ENCODE measurements at places on chromosomes 5 and 9. TPM values are rescaled to one million over a fixed set of nuclear protein-coding genes. Genes with fewer than 3 reads are reported as not detected.

DNA sequence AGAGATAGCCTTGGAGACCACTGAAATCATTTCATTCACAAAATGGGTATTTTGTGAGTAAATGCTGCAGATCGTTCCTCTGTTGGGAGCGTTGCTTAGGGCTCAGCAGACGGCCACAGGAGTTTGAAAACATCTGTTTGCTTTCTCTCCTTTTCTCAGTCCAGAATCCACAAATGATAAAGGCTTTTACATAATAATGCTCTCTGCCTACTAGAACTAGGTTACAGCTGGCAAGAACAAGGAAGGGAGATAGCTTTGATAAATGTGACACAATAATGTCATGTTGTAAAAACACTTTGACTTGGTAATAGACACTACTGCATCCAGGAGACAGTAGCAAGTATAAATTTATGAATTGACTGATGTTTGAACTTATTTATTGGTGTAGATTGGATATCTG lies 1072.4 kb upstream of the CDH6 start:
- no peak for DNase-seq

GRCh38 chr5:68343421-68343826 lies 127.9 kb downstream of the PIK3R1 start:
- peak; percentile 49 for DNase-seq

DNA sequence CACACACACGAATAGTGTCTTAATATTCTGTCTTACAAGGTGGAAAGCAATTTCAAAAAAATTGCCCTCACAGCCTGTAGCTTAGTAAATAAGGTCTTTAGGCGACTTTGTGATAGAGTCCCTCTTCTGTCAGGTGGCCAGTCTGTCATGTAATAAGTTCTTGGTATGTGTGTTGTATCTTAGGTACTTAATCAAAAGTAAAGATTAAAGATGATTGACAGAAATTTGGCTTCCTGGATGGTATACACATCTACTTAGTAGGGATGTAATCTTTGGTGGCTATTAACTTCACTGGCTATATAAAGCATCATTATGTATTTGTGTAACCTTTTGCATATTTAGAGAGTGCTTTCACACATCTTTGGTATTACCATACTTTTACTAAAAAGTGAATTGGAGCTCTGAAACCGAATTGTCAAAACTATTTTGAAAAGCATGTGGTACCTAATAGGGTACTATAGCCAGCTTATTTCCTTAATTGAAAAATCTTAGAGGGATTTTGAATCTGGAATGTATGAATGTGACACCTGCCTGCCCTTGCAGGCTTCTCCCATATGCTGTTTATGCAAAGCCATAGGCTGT lies 3.4 kb downstream of the G3BP1 start:
- DNase-seq, result no peak

GRCh38 chr5:88940713-88941112 lies 57.7 kb upstream of the MEF2C start:
- DNase-seq, result no peak

DNA sequence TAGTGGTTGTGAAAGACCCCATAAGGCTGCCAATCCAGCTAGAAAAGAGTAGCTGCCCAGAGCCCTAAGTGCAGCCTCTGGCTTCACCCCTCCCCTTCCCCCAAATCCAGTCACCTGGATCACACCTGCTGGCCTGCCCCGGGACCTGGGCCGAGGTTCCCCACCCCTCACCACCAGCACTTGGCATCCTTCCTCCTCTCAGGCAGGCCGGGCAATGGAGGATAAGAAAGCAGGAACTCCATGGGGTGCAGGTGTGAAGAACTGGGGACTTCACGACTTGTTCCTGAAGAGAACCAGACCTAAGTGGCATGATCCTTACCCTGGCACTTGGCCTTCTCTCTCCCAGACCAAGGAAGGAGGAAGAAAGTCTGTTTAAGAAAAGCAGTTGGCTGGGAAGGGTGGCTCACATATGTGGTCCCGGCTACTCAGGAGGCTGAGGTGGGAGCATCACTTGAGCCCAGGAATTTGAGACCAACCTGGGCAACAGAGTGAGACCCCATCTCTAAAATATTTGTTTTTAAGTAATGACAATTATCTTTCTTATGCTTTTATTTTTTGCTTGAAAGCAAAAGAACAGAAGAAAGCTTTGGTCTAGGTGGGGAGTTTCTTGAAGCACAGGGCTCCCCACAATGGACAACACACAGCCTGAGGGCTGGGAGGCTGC lies 131.1 kb downstream of the PAX5 start:
- no peak for DNase-seq

- no peak for DNase-seq
Observed at GRCh38 chr9:126700903-126701812, 87.4 kb downstream of the LMX1B start.

DNA sequence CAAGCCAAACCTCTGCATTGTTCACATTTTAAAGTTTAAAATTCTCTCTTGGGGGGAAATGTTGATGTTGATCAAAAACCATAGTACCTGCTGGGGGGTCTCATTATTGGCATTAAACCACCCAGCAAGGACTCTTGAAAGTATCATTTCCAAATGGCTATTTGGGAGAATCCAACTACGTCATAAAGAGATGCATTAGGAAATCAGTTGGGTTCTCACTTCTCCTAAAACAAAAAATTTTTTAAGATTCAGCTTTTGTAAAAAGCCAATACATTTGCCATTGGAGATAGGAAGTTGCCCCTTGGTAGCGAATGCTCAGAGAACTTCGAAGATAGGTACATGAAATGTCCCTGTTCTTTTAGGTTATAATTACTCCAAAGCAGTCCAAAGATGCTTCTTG lies 96.4 kb downstream of the GNAQ start:
- no peak for DNase-seq

DNA sequence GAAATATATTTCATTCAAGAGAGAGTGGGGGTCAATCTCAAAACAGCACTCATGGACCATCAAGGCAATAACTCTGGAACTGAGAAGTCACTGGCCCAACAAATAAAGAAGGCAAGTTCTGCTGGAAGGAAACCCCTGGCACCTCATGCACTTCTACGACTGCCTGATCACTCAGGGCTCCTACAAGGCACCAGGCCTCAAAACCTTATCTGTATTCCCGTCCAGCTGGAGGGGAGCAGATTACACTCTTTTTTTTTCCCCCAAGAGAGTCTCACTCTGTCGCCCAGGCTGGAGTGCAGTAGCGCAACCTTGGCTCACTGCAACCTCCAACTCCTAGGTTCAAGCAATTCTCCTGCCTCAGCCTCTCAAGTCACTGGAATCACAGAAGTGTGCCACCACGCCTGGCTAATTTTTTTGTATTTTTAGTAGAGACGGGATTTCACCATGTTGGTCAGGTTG lies 49.9 kb downstream of the P4HA2 start:
- DNase-seq, result no peak

DNA sequence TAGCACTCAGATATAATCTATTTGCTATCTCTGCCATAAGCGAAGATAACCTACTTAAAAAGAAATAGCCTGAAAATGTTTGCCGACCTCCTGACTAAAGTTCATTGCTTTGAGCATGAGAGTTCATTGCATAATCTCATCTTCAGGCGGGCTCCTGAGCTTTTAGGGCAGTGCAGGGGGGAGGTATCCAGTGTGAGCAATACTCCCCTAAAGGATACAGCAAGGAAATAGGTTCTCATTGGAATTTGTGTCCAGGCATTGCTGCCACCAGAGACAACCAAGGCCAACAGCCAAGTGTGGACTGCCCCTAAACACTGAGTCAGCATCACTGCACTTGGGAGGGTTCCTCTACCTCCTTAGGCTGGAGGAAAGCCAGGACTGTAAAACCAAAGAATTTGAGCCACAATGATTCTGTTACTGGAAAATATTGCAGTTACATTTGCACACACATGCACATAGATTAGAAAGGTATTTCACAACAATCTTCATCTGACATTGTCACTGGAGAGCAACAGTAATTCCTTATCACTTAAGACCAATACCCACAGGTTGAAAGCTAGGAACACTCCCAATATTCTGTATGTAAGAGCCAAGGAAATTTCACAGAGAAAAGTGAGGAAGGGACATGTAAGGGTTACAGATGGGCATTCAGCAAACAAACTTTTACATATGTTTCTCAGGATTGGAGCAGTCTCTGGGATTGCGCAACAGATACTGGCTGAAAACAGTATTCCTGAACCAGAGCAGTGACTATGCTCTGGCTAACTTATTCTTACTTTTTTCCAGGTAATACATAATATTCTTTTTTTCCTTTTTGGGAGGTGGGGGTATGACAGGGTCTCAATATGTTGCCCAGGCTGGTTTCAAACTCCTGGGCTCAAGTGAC lies 98.6 kb upstream of the TLE1 start:
- DNase-seq, result peak; percentile 57

DNA sequence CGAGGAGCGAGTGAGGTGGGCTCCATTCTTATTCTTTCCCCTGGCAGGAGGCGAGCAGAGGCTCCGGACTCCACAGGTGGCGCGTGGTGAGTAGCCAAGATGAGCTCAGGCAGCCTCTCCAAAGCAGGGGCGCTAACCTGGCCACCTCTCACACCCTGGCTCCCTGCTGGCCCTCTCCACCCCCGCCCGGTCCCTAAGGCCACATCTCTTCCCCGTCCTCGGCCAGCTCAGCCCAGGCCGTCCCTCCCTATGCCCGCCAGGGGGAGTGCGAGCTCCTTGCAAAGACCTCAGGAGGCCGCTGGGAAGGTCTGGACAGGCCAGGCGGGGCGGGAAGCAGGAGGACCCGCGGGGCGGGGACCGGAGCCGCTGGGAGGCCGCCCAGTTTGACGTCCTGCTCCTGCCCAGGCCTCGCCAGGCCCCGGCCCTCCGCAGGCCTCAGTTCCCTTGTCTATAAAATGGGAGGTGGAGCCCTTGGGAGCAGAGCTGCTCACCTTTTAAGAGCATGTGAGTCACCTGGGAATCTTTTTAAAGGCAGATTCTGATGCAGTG lies 46.3 kb upstream of the GGTA1 start:
- DNase-seq, result peak; percentile 89

GRCh38 chr5:76943006-76943405 lies 9.8 kb upstream of the CRHBP start:
- no peak for DNase-seq

- no peak for DNase-seq
Observed at GRCh38 chr9:17453751-17454150, 125.1 kb upstream of the SH3GL2 start.

- peak; percentile 70 for DNase-seq
Observed at GRCh38 chr9:118595719-118596305, 773.4 kb downstream of the BRINP1 start.

- DNase-seq, result no peak
Observed at GRCh38 chr5:55278778-55279177, 28.7 kb downstream of the DHX29 start.

GRCh38 chr5:110386782-110387181 lies 339.7 kb downstream of the TMEM232 start:
- peak; percentile 32 for DNase-seq

DNA sequence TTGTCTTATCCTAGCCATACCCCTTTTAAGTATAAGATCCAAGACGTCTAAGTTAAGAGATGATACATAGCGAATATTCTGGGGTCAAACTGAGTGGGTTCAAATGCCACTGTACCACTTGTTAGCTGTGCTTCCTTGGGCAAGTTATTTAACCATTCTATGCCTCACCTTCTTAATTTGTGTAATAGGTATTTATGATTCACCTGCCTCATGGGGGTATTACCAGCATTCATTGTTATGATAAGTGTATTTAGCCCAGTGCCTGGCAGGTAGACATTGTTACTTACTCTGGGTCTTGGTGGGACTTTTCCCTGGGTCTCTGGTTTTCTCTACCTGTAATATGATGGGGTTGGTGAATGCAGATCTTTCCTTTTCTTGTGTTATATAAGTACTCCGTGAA lies 3.8 kb downstream of the LARP1 start:
- no peak for DNase-seq

DNA sequence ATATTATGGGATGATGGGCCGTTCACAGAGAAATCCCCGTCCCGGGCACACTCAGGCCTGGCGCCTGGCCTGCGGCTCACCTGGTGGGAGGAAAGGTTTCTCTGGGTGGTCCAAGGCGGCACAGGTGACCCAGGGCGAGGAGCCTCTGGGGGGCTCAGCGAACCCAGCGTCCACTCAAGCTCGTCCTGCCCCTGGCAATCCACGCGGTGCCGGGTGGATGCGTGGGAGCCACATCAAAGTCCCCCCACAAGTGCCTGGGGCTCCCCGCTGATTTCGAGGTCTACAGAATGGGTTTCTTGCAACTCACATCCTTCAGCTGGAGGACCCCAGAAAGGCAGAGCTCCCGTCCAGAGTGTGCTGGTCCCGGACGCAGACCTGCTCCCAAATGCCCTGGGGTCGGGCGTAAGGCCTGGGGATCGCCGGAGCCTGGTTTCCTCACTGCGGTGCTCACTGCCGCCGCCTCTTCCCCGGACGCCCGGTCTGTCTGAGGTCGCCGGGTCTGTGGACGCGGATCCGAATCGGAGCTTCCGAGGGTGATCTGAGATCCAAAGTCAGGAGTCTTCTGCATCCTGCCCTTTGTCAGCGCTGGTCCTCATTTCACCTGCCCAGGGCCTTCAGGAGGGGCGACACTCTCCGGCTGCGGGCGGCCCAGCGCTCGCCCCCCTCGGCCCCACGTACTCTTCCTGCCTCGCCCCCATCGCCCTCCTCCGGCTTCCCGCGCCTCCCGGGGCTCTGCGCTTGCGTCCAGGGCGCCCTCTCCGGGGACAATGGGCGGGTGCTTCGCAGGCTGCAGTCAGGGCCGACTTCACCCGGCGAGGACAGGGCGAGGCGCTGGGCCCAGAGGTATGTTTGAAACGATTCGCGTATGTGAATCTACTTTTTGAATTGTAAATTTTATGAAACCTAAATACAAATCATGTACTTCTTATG lies 20.0 kb upstream of the RUFY1 start:
- no peak for DNase-seq

DNA sequence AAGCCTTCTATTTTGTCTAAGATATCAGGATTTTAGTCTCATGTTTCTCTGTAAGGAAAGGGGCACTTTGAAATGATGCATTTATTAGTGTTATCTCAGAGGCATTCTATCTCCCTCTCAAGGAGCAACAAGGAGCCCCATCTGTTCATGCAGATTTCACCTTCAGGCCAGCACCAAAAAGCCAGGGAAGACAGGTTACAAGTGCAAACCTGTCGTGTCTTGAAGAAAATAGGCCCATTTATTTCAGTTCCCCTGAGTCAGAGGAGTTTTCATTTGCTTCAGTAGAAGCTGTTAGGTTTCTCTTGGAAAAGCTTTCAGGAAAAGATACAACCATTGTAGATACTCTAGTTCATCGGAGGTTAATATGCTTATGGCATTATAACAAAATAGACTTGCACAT lies 97.2 kb downstream of the SPOCK1 start:
- no peak for DNase-seq

GRCh38 chr5:113614191-113614590 lies 100.7 kb downstream of the YTHDC2 start:
- DNase-seq, result no peak

DNA sequence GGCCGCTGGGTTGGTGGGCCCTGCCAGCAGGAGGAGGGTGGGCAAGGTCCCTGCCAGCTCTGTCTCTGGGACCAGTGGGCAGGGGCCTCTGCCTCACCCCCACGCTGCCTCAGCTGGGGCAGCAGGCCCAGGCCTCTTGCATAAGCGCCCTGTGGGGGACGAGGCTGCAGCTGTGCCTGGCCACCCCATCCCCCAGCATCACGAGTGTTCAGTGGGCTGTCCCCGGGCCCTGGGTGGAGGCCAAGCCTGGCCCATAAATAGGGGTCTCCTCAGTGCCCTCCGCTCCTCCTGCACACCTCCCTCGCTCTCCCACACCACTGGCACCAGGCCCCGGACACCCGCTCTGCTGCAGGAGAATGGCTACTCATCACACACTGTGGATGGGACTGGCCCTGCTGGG lies at the start of gene PTGDS:
Gene PTGDS (plus strand): TSS at position 282 of the 400 bp plus-strand sequence. CDS start 75 bp downstream, at position 357.
- DNase-seq, result no peak

The PCDHA13 gene
- total RNA-seq, result not detected

The BNC2 gene
- 0.12 TPM for total RNA-seq

The FSD1L gene
- total RNA-seq, result 1.5 TPM

The RALGDS gene
- total RNA-seq, result 18.6 TPM

The GRAMD2B gene
- total RNA-seq, result 38.3 TPM

The FLT4 gene
- 2.3 TPM for total RNA-seq

The CATSPER3 gene
- 1.1 TPM for total RNA-seq
